Bronchial epithelial cell (primary cell): ENCODE measurements at places on chromosomes 4 and X.

GRCh38 chr4:122775039-122775438 lies 42.5 kb downstream of the BBS12 start:
- DNase-seq, result no peak

- no peak for DNase-seq
Measured at GRCh38 chrX:13700380-13700779, 11.5 kb downstream of the RAB9A start.

DNA sequence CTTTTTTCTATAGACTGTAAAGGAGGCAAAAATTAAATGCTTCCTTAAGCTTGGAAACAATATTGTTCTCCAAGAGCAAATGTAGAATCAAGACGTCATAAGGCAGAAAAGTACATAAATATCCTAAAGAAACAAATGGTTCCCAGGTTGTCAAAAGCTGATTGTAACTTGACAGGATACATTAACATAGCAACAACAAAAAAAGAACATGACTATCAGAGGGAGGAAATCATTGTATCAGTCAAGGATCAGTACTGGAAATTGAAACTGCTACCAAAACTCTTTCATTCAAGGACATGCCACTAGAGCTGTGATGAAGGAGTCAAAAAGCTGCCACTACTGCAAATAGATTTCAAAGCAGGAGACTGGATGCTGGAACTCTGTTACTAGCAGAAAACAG lies 168.3 kb downstream of the BTC start:
- DNase-seq, result no peak

GRCh38 chr4:60461551-60461950 lies 738.6 kb upstream of the ADGRL3 start:
- no peak for DNase-seq

GRCh38 chr4:129336457-129337227 lies 240.7 kb downstream of the C4orf33 start:
- DNase-seq, result no peak

- DNase-seq, result no peak
Measured at GRCh38 chr4:79574741-79575451, 166.9 kb upstream of the GK2 start.

- DNase-seq, result peak; percentile 29
Measured at GRCh38 chr4:189136462-189136861, 804.2 kb upstream of the FRG1 start.

DNA sequence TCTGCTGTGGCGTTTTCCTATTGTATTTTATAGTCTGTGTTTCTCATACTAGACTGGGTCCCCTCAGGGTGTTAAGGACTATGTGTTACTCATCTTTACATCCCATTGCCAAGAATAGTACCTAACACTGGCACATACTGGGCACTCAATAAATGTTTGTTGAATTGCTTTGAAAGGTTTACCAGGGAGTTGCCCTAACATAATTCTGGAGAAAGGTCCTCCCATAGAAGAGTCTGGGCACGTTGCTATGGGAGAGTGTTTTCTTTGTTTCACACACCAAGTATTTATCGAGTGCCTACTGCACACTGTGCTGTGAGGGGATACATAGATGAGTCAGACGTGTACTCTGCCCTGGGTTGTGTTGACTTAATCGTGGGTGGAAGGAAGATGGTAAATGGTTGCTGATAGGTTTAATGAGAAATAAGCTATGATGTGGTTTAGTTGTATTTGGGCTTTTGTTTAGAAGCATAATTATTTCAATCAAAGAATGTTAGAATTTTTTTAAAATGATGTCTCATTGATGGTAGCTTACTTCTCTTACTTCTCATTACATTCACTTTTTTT lies 42.9 kb downstream of the AFF1 start:
- DNase-seq, result peak; percentile 99

GRCh38 chrX:41335198-41335957 lies 1.4 kb downstream of the DDX3X start:
- no peak for DNase-seq

DNA sequence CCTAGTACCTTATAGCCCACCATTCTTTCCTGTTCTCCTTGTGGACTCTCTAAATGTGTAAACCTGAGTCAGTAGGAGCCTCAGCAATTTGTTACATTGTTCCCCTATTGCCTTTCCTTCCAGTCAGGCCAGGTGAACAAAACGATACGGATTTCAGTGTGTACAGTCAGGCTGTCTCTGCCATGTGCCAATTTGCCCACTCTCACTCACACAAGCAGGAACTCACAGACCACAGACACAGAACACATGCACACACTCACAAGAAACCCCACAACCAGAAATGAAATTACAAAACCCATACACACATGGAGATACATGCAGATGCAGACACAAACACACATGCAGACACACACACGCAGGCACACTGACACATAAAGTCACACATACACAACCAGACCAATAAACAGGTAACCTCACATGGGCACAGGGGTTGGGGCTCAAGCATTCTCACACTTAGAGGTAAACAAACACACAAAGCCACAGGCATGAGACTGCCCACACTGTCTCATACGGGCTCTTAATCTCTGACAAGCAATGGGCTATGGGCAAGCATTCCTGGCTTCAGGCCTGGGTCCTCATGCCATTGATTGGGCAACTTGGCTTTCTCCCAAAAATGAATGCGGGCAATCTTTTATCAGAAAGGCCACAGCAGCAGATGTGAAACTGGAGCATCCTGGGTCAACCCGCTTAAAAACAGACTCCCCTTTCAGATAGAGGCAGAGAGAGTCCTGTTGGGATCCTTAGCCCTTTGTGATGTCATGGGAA lies 68.7 kb downstream of the NBDY start:
- peak; percentile 18 for DNase-seq

GRCh38 chrX:120857240-120857639 lies 18.4 kb downstream of the CT47B1 start:
- peak; percentile 0 for DNase-seq
